Femur (tissue), 1 donor: ENCODE measurements at places on chromosomes 4 and X.

GRCh38 chrX:55007656-55008055 is 7.5 kb downstream of the APEX2 start:
- DNase-seq: no peak

- DNase-seq: no peak
Measured at GRCh38 chr4:171376724-171377123, 436.5 kb upstream of the GALNTL6 start.

- DNase-seq: no peak
Measured at GRCh38 chr4:54726907-54727306, 69.2 kb downstream of the KIT start.

DNA sequence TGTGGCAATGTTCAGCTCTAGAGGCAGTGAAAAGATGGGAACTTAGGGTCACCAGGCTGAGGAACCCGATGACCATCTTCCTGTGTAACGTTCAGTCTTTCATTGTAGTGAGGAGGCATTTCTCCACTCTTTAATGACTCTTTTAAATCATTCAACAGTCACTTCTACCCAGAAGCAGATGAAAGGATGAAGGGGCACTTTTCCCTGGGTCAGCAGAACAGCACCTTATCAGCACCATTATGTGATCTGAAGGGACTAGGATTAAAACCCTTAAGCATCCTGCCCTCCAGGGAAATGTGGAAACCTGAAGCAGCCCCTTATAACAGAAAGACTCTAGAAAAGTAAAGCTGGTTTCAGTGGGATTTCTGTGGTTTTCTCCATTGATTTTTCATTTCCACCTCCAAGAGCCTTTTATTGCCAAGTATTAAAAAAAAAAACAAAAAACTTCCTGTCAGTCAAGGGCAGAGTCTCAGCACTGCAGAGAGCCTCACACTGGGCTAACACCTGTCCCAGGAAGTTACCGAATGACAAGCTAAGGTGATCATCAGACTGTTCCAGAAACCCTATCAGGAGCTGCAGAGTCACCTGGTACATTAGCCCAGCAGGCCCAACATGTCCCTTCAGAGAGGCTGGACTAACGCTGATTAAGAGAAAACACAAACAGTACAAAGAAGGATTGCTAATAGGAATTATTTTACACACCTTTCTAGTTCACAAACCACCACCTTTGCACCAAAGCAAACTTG is 185.9 kb downstream of the SHROOM3 start:
- DNase-seq: no peak

GRCh38 chr4:82587826-82588540 is 26.2 kb upstream of the TMEM150C start:
- no peak for DNase-seq

- DNase-seq: no peak
Measured at GRCh38 chrX:131565909-131566308, 22.0 kb downstream of the OR13H1 start.

GRCh38 chrX:34299451-34299967 is 167.4 kb upstream of the FAM47A start:
- DNase-seq: no peak

DNA sequence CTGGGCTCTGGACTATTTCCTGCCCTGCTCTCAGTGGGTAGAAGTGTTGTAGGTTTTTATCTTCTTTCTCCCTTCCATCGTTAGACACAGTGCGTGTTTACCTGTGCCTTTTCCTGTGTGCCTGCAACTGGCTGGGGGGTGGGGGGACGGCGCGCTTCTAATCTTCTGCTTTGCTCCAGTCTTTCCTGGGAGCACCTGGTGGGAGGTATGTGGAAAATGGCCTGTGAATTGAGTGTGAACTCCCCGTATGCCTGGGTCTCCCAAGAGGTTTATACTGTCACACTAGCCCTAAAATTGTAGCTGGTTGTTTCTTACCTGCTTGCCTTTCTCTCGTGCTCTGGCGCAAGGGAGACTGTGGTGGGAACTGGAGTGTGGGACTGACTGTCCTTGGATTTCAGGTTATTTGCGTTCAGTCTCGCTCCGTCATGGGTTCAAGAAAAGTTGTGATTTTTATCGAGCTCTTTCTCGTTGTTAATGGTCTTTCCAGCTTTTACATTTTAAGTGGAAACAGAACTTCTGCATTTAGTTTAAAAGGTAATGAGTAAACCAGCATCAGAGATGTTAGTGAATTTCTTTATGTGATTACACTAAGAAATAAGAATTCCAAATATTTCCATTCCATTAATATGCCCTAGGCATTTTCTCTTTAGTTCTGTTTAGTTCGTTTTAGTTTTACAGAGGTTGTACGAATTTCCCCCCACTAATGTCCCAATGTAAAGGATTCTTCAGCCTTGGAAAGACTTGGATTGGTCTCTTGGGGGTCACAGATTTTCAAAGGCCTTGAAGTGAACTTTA is 15.3 kb downstream of the MRPL1 start:
- no peak for DNase-seq

DNA sequence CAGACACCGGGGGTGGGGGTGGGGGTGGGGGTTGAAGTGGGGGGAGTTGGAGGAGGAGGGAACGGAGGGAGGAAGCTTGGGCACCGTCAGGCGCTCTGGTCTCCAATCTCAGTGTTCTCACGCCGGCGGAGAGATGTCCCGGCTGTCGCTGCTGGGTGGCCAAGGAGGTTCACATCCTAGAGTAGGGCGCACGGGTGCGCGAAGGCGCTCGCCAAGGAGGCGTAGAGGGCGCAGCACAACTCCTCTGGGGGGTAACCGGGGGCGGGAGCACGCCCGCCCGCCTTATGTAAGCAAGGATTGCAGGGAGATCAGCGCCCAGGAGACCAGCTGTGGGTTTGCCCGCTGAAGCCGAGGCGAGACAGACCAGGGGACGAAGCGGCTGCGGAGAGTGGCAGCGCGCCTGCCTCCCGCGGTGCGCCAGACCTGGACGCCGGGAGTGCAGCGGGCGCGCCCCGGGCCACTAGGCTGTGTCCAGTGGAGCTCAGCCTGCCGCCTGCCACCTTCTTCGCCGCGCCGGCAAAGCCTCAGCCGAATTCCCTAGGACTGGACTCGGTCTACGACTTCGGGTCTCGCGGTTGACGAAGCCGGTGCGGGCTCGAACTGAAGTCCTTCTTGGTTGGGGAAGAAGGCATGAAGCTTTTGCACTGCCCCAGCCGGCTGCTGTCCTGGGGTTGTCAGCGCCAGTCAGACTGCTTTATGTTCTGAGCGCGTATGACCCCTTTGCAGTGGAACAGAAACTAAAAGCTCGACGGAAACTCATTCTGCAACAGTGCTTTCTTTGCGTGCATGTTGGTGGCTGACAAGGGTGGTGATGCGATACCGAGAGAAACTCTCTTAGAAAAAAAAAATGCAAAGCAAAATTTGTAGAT is 707 bp upstream of the UNC5C start:
- peak; percentile 54 for DNase-seq

DNA sequence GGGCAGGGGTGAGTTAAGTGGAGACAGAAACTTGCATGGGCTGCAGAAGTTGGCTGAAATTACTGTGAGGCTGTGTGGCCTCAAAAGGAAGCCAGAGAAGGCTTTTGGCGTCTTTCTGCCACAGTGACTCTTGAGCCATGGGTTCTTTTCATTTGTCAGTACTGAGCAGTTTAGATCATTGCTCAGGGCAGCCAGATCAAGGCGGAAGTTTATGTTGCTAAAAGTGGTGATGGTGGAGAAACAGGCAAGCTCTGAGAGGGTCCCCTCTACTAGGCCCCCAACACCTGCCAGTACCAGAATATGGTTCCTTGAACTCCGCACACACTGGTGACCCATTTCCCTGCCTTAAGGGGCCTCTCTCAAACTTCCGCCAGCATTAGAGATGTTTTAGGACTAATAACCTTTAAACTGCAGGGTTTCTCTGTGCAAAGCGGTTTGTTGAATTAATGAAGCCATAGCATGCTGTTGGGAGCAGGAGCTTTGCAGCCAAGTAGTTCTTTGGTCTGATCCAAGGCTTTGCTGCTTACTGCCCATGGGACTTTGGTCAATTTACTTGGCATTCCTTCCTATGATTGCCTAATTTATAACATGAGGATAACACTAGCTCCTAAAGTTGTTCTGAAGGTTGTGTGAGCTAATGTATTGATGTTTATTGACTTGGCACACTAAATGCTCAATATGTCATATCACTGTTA is 34.5 kb downstream of the RNF175 start:
- DNase-seq: peak; percentile 51

DNA sequence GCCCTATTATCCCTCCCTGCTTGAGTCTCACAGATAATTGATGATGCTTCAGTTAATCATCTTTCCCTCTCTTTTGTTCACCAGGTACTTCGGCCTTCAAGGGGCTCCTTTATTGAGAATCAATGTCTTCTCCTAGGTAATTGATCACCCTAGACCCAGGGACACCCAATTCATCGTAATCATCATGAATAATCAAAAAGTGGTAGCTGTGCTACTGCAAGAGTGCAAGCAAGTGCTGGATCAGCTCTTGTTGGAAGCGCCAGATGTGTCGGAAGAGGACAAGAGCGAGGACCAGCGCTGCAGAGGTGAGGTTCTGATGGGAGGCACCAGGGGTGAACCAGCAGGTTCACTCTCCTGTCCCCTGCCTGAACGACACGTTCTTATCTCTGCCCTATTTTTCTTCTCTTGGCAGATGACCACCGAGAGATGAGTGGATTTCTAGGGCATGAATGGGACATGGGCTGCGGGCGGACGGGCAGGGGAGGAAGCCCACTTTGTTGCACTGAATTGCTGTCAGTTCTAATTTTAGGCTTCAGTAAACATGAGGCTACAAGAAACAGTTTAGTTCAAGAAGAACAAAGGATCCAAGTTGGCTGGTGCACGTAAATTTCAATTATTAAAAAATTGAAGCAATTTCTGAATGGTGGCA is 80.5 kb downstream of the ALPK1 start:
- no peak for DNase-seq

DNA sequence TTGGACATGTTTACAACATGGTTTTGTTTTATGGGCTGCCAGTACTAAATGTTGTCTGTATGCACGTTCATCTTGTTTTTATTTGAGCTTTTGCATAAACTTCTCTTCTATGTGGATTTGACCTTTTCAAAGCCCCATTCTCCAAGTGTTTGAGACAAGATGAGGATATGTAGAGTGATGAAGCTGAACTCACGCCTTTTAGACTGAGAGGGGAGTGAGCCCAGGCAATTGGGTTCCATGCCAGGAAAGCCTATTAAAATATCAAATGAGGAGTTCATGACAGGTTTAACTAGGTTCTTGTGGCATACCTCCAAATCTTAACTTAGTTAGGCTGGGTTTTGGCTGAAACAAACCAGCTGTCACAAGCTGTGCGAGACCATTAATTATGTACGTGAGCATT is 170.4 kb upstream of the LDB2 start:
- no peak for DNase-seq

- no peak for DNase-seq
Measured at GRCh38 chr4:30929649-30930048, 209.5 kb downstream of the PCDH7 start.

- no peak for DNase-seq
Measured at GRCh38 chr4:131427000-131427399, 1722.1 kb upstream of the PCDH10 start.

DNA sequence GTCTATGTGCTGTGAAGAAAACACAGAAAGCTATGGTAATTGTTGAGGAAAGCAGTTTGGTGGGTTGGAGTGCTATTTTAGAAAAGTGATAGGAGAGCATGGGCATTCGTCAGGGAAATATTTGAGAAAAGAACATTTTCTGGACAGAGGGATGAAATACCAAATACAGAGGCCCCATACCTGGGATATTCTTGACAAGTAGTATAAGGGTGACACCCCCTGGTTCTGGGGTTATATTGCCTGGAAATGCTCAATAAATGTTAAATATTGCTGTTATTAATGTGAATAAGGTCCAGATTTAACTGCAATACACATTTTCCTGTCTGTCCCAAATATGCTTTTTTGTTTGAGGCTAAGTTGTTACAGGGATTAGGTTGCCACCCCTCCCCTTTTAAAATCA is 42.9 kb downstream of the WWC2 start:
- no peak for DNase-seq

GRCh38 chr4:145891958-145892357 is 46.7 kb downstream of the ZNF827 start:
- DNase-seq: no peak

DNA sequence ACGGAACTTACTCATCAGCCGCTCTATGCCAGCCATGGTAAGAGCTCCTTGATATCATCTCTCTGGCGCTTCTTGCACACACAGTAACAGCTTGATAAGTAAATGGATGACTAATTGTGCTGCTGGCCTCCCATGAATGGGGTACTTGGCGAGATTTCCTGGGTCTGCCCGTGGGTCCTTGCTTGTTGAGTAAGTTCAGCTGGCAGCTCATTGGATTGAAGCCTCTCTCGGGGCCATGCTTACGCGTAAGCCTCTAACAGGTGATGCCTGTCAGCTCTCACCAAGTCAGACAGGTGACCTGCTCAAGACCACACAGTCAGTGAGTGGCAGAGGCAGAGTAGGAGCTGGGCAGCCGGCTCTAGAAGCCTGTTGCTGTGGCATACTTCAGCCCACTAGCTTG is 7.7 kb downstream of the NSG1 start:
- DNase-seq: no peak

DNA sequence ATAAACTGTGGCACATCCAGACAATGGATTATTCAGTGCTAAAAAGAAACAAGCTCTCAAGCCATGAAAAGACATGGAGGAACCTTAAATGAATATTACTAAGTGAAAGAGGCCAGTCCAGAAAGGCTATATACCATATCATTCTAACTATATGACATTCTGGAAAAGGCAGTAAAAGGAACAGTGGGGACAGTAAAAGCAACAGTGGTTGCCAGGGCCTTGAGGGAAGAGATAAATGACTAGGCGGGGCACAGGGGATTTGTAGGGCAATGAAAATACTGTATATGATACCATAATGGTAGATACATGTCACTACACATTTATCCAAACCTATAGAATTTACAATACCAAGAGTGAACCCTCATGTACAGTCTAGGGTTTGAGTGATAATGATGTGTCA is 115.3 kb downstream of the ATP8A1 start:
- no peak for DNase-seq

DNA sequence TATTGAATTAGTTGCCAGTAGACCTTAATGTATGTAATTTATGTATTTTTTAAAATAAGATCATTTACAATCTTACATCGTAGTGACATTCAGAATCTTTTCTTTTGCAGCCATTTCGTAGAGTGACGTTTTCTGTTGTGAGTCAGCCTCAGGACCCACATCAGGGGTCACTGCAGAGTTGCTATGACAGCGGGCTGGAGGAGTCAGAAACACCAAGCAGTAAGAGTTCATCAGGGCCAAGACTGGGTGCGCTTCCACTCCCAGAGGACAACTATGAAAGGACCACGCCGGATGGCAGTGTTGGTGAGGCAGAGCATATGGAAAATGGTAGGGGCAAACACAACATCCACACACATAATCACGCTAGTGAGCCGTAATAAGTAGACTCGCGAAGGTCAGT is 199.9 kb downstream of the PCDH7 start:
- no peak for DNase-seq

GRCh38 chr4:13521047-13521446 is 23.3 kb downstream of the NKX3-2 start:
- no peak for DNase-seq

- DNase-seq: no peak
Measured at GRCh38 chr4:183738081-183738673, 79.1 kb downstream of the TRAPPC11 start.

GRCh38 chr4:95318044-95318443 is 230.7 kb downstream of the UNC5C start:
- no peak for DNase-seq

- no peak for DNase-seq
Measured at GRCh38 chrX:150701377-150701776, 8.2 kb downstream of the MTMR1 start.

GRCh38 chr4:181796502-181796901 is 446.7 kb upstream of the TENM3 start:
- no peak for DNase-seq

- no peak for DNase-seq
Measured at GRCh38 chr4:118273642-118274041, 79.2 kb downstream of the PRSS12 start.
